GM23338 (cell line): ENCODE measurements at places on chromosomes 13 and 19. TPM values are rescaled to one million over a fixed set of nuclear protein-coding genes. Genes with fewer than 3 reads are reported as not detected.

NKPD1 gene
- 1.3 and 2.2 TPM in 2 replicates for total RNA-seq

CNFN gene
- 6.7 TPM in 1 of 2 replicates, not detected in the other for total RNA-seq

NMRK2 gene
- 55.9 and 57.3 TPM in 2 replicates for total RNA-seq

GRCh38 chr19:5038631-5039271 lies 69.8 kb downstream of the KDM4B start:
- DNase-seq, result peak; percentile 74

- no peak for DNase-seq
Observed at GRCh38 chr19:4996701-4997100, 27.8 kb downstream of the KDM4B start.

DNA sequence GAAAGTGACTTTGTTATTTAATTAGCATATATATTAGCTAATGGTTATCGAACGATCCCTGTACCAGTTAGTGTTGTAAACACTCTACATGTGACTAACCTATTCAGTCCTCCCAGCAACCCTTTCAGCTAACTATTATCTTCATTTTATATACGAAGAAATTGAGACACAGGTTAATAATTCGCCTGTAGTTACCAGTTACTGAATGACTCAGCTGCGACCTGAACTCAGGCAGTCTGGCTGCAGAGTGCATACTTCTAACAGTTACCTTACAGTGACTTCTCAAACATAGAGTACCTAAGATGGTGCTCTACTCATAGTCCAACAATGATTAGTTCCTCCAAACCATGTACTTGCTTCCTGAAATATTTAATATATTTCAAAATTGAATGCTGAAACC lies 117.7 kb downstream of the FNDC3A start:
- DNase-seq, result no peak

GRCh38 chr19:16825312-16826052 lies 3.7 kb upstream of the SIN3B start:
- peak; percentile 83 for DNase-seq

DNA sequence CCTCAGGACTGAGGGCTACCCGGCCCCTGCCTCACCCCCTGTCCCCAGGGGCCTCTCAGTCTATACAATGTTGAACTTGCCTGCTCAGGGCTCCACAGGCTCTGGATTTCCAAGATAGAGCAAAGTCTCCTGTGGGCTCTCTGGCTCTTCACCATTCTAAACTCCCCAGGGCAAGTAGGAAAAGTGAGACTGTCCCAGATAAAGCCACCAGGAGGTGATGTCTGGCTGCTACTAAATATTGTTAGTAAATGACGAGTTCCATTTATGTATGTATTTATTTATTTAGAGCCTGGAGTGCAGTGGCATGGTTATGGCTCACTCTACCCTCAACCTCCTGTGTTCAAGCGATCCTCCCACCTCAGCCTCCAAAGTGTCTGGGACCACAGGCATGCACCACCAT lies 73.6 kb upstream of the SIAH3 start:
- DNase-seq, result peak; percentile 8
